Astrocyte of the spinal cord (primary cell): ENCODE measurements at places on chromosomes 5 and 9.

GRCh38 chr5:141779503-141779973 lies 97.5 kb upstream of the ARAP3 start:
- DNase-seq = peak; percentile 42

GRCh38 chr5:69090158-69090557 lies 3.7 kb upstream of the SLC30A5 start:
- no peak for DNase-seq

- peak; percentile 70 for DNase-seq
Measured at GRCh38 chr9:137611623-137612609, 6.4 kb downstream of the ARRDC1 start.

DNA sequence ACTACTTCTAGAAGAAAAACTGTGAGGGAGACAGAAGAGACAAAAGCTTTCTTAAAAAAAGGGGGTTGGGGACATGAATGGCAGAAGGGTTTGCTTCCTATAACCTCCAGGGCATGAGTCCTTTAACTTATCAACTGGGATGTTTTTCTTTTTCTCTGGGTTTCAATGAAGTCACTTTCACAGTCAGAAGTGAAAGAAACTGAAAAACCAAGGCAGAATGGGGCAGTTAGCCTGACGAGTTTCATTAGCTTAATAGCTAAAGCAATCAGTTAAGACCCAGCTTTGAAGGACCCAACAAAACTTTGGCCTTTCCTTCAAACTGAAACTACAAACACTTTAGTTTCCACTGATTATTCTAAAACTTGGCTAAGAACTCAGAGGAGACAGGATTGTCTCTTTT lies 4.6 kb upstream of the OR13C8 start:
- no peak for DNase-seq

- no peak for DNase-seq
Measured at GRCh38 chr5:126166368-126166767, 256.8 kb upstream of the GRAMD2B start.

GRCh38 chr5:176616511-176616910 lies 6.6 kb upstream of the GPRIN1 start:
- no peak for DNase-seq

DNA sequence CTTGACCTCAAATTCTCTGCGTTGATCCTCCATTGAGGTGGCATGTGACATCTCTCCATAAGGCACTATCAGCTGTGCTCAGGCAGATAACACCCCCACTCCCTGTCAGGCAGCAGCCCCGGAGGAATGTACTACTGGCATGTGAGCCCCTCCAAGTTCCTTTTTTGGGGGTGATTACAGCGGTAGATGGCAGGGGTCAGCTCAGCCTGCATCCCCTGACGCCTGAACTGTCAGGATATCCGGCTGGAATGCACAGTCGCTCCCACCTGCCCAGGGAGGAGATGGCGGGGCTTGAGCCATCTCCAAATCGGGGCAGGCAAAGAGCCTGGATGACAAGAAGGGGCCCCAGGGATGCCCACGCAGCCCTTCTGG lies 40.8 kb downstream of the FAM78A start:
- DNase-seq = no peak
